BJ (cell line): ENCODE measurements at places on chromosomes 1 and 21.

- no peak for DNase-seq
These were observed 27.2 kb upstream of the RCSD1 start for GRCh38 chr1:167602840-167603239.

- DNase-seq, result no peak
These were observed 188.5 kb downstream of the PRDM2 start for GRCh38 chr1:13888351-13888986.

DNA sequence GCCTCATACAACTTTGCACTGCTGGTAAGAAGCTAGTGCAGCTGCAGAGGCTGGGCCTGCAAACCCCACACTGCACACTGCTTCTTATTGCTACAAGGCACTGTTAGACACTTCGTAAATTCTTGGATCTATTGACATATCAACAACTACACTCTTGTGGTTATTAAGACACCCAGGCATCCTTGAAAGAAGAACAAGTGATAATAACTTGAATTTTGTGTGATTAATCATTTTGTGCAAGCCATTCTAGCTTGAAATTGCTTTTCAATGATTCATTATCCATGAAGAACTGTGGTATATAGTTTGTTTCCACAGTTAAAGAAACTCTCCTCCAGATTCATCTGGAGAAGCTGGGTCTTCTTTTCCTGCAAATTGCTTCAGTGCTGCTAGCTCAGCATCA lies 33.7 kb upstream of the IFI44L start:
- peak; percentile 12 for DNase-seq

GRCh38 chr1:170807432-170807831 lies 127.9 kb upstream of the MROH9 start:
- DNase-seq, result no peak

- DNase-seq, result no peak
These were observed 49.1 kb downstream of the PCSK9 start for GRCh38 chr1:55088413-55088812.

DNA sequence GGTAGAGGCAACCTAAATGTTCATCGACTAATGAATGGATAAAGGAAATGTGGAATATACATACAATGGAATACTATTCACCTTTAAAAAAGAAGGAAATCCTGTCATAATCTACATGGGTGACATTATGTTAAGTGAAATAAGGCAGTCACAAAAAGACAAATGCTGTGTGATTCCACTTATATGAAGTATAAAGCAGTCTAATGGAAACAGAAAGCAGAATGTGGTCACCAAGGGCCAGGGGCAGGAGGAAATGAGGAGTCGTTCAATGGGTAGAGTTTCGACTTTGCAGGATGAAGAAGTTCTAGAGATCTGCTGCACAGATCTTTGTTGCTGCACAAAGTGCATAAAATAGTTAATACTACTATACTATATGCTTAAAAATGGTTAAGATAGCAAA lies 7.8 kb downstream of the DIPK1A start:
- no peak for DNase-seq

DNA sequence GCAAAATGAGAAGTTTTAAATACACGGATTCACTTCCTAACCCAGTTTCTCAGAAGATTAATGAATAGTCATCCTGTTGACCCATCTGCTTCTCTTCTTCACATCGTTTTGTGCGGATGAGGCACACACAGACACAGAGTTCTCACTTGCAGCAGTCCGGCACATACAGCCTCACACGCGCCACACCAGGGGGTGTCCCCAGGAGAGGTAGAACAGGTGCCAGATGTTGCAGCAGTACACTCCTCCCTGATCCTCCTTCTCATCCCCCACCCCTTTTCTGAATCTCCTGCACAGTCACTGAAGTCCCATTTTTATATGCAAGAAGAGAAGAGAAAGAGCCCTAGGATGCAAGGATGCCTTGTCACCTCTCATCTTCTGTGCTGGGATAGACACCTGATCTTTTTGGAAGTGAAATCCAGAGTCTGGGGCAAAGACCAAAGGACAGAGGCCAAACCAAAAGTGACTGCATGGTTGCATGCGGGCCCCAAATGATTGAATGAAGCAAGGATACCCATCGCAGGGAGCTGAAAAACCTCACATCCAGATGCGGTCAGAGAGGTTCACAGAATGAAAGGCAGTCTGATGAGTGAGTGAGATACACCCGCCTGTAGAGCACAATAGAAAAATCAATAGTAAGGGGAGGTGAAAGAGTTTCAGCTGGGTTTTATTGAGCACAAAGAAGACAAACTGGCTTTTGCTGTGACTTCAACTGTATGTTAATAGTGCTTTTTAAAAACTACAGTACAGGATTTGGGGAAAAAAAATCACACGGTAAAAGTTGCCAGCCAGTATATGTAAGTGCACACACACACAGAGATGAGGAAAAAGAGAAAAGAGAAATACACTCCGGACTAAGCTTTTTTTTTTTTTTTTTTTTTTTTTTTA lies 28.9 kb downstream of the PBX1 start:
- DNase-seq, result no peak

GRCh38 chr1:143665606-143666005 lies 306.2 kb downstream of the FAM72C start:
- DNase-seq, result no peak

GRCh38 chr21:20086508-20086907 lies 911.7 kb upstream of the NCAM2 start:
- no peak for DNase-seq

- peak; percentile 78 for DNase-seq
These were observed at the start of gene RRAGC for GRCh38 chr1:38859561-38860453. RRAGC (minus strand) TSS chr1:38859772; CDS start chr1:38859646, 126 bp downstream.

DNA sequence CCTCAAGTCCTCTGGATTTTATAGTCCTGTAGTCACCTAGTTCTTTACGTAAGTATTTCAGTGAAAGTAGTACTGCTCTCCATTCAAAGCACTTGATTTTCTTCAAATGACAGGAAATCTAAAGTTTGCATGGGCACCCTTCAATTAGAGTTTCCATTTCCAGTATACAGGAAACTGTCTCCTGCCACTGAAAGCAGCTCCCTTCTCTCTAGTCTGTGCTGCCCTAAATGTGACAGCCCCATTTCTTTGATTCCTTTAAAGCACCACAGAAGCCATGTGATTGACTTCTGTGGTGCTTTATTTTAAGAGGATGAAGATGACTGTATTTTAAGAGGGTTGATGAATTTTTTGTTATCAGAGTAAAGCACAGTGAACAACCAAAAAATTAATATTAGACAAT lies 226.1 kb downstream of the DNAH14 start:
- DNase-seq, result no peak

GRCh38 chr1:182549346-182549745 lies 39.7 kb downstream of the RNASEL start:
- no peak for DNase-seq

DNA sequence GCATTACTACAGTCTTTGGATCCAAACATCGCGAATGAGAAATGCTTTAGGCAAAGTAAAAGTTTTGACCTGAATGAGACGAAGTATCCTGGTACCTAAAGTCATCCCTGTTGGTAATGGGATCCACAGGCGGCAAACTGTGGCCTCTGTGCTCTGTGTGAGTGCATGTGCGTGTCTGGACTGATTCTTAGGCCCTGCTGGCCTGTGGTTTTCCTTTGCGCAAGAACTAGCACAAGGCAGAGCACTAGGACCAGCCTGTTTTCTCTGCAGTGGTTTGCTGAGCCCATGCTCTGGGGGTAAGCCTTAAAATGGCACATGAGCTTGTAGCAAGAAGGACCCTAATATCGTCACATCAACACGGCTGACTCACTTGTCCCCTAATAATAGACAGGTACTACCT lies 251.2 kb downstream of the DSCAM start:
- DNase-seq, result no peak

GRCh38 chr1:23521588-23521987 lies 9.4 kb downstream of the E2F2 start:
- no peak for DNase-seq

DNA sequence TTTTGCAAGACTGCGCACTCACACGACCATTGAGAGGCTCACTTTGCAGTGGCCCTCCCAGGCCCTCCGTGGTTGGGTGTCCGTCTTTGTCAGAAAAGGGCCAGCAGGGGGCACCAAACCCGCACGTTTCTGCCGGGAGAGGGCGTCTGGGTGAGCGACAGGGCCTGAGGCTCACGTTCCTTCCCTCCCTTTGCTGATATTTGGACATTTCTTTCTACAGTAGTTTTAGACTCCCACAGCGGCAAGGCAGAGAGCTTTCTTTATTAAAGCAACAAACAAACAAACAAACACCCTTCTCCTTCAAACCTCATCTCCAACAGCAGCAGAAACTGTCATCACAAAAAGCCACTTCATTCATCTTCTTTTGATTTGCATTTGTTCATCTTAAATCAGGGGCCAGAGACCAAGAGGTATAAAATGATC lies 79.2 kb upstream of the WDR26 start:
- no peak for DNase-seq

DNA sequence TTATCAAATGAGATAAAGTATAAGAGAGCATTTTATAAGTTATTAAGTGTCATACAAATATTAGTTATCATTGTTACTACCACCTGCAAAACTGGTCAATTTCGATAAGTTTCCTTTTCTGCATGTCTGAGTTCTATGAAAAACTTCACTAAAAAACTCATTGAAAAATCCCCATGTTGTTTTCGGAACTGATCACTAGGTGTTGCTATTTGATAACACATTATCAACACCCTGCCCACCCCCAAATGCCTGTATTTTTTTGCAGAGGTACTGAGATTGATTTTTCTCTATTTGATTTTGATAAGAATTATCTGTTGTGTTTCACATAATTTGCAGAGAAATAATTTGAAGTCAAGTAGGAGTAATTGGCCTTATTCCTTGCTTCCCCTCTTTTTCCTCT lies 22.1 kb upstream of the DISP1 start:
- no peak for DNase-seq

GRCh38 chr1:20521960-20522861 lies 14.3 kb upstream of the MUL1 start:
- DNase-seq, result no peak

- DNase-seq, result no peak
These were observed 11.6 kb downstream of the PEF1 start for GRCh38 chr1:31633117-31633516.

DNA sequence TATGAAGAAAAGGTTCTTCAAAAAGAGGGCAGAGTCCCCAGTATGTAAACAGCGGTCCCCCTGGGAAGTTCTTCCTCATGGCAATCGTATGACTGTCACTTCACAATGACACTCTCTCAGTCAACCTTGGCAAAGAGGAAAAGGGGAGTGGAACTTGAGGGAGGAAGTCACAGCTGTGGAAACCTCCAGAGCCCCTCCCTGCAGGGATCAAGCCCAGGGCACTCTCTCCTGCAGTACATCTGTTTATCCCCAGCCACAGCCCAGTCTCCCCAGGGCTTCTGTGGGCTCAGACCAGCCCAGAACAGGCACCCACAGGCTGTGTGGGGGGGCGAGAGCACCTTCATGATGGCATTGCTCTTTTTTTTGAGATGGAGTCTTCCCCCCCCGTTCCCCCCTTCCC lies 2.0 kb downstream of the ATP13A2 start:
- no peak for DNase-seq

- DNase-seq, result no peak
These were observed 136.1 kb upstream of the EDN2 start for GRCh38 chr1:41620365-41621169.

DNA sequence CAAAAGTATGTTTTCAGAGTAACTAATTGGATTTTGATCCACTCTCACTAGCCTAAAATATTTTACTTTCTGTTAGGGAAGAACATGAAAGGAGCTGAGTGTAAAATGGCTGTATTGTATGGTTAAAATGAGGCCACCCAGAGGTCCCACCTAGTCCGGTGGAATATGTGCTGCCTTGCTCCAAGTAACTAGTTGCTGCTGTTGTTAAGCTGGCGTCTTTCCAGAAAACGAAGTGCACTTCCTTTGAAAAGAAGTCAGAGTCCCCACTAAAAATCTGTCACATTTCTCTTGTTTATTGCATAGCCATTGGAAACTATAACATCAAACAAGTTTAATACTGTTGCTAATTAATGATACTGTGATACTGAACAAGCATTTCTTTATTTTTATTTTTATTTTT lies 3.2 kb downstream of the SLC25A33 start:
- no peak for DNase-seq

GRCh38 chr1:240350910-240351331 lies 259.2 kb downstream of the FMN2 start:
- peak; percentile 81 for DNase-seq

- peak; percentile 22 for DNase-seq
These were observed 738.0 kb downstream of the PTPRU start for GRCh38 chr1:29974316-29974724.

GRCh38 chr1:172476218-172476811 lies 32.4 kb upstream of the PIGC start:
- DNase-seq, result no peak

DNA sequence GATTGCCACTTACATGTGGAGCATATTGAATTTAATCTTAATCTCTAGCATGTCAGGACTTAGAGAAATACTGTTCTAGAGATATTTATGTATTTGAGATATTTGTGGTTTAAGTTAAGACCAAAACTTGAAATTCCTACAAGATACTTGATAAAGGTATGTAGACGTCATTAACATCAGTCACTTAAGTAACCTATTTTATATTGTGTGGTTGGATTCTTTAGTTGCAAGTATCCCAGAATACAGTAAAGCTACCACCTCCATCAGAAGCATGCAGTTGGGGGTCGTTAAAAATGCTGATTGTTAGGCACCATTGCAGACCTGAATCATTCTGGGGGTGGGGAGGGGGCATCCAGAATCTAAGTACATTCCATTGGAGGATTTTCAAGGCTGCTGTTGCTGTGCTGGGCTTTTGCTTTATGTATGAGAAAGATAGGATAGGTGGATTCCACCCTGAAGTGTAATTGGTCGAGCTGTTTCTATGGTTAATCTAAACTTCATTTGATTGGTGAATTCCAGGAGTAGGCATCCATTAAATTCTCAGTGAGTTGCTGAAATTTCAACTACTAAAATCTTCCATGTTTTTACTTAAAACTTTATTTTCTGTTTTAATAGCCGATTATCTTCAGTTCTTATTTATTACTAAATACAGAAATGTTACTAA lies 4.0 kb downstream of the H3-3A start:
- DNase-seq, result no peak

GRCh38 chr1:50251702-50252101 lies 143.0 kb downstream of the ELAVL4 start:
- no peak for DNase-seq

DNA sequence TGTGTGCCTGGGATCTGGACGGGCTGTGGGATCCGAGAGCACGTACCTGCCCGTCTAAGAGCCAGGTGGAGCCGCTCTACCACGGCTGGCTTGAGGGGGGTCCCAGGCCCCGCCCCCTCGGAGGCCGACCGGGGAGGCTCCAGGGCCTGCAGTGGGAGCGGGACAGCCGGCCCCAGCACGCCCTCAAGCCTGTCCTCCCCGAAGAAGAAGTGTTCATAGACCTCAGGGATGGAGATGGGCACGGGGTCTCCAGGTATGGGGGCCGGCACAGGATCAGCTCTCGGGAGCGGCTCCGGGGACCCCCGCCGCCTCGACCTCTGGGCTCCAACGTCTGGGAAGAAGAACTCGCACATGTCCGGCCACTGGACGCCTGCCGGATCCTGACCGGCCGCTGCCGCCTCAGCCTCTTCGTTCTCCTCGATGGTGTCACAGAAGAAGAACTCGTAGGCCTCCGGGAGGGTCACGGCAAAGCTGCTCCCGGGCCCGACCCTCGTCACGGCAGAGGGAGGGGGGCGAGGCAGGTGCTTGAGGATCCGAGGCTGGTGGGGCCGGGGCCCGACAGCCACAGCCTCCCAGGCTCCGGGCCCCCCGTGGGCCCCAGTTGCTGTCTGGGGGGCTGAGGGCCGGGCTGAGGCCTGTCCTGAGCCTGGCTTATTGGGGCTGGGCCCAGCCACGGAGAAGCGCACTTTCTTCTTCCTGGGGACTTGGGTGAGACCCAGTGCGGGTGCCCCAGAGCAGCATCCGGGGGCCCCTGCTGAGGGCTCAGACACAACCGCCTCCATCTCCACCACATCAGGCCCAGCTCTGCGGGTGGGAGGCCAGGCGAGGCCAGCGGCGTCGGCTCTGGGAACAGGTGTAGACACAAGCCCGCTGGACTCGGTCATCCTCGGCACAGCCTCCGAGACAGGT lies 2.8 kb downstream of the PERM1 start:
- no peak for DNase-seq
